ENCODE measurements at places on chromosomes 2 and 18.

DNA sequence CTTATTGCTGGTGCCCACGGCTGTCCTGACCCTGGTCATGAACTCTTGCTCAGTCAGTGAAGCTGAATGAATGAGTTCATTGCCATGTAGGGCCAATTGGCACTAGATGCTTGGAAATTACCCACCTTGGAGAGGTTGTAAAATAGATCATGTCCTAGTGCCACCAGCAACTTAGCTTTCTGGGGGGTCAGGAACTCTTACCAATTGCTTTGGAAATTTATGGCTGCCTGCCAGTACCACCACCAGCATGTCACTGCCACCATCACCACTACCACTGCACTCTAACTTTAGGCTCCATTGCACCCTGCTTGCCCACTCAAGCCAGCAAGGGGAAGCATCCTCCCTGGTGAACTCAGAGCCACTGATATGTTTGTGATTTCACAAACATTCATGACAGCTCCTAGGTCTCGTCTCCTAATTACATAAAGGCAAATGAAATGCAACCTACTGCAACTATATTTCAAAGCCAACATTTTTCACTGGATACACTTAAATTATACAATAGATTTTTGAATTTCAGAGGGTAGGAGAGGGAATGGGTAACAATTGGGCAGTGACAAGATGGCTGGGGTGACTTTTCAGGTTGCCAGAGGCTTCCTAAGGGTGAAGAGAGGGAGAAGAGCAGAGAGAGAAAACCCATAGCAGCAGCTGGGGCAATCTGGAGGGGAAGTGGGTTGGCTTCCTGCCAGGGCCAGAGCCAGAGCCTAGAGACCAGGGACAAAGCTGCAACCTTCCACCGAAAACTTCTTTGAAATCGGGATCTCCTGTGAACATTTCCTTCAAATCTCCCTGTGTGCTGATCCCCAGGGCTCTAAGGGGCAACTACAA is 3.5 kb upstream of the EMILIN1 start:
- DNase-seq: peak; percentile 28

GRCh38 chr2:240320204-240320993 is 115.1 kb upstream of the GPC1 start:
- DNase-seq: no peak

- DNase-seq: no peak
Measured at GRCh38 chr2:233244818-233245217, 6.7 kb upstream of the ATG16L1 start.

GRCh38 chr2:83067947-83068346 is 1391.1 kb downstream of the SUCLG1 start:
- no peak for DNase-seq

GRCh38 chr18:59459369-59460071 is 100.5 kb upstream of the LMAN1 start:
- no peak for DNase-seq

Data from stimulated activated CD4-positive, alpha-beta T cell treated with anti-CD3 and anti-CD28 coated beads, Interleukin-4, amount 100 ng/mL, for 24 hours (primary cell).